ENCODE measurements at places on chromosomes 5 and 9.

DNA sequence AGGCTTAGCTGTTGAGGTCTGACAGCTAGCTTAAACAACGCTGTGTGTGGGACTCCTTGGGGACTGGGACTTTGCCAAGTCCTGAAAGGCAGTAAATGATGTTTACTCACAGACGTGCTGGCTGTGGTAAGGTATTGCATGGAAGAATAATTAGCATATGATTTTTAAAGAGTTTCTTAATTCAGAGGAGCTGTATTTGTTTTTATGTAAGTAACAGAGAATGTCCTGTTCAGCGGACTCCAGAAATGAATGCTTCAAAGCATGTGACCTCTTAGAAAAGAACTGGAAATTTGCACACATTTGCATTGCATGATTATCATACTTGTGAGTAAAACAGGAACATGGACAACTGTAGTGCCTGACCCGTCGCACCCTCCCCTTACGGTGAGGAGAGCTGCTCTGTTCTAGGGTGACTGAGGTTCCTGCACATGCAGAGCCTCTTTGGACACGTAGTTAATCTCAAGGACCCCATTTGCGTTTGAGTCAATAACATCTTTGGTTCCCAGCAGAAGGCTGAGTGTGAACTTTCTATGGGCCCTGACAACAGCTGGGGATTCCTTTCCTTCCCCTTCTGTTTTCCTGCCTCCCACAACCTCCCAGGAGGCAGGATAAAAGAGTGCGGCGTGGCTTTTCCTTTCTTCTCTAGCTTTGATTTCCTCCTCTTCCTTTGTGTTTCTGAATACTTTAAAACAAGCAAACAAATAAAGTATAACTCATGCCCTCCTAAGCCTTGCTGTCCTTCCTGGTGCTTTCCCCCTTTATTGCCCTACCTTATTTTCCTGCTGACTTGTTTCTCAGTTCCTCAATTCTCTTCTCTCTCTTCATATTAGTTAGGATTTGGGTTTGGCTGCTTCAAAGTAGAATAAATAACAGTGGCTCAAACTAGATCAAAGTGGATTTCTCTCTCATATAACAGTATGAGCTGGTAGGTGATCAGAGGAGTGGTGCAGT lies 157.2 kb upstream of the CD180 start:
- DNase-seq: no peak

GRCh38 chr9:123266655-123267399 lies 1.6 kb downstream of the STRBP start:
- no peak for DNase-seq

- no peak for DNase-seq
Observed at GRCh38 chr9:127213859-127214258, 50.7 kb upstream of the GARNL3 start.

DNA sequence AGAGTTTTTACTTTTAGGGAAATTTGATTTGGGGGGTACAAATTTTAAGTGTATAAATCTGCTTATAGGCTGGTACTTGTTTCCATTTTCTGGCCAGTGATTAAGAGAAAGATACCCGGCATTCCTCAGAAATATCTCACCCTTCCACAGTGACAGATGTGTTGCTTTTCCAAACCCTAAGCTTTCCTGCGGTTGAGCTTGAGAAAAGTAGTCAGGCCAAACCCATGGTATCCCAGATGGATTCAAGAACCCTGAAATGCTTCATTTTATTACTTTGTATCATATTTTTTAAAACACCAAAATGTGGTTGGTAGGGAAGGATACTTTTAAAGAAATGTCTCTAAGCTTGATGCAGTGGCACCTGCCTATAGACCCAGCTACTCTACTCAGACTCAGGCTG lies 23.5 kb downstream of the SPTAN1 start:
- no peak for DNase-seq

- no peak for DNase-seq
Observed at GRCh38 chr5:169942181-169942580, 38.1 kb downstream of the INSYN2B start.

- DNase-seq: no peak
Observed at GRCh38 chr9:129403779-129404620, 216.9 kb downstream of the C9orf50 start.

DNA sequence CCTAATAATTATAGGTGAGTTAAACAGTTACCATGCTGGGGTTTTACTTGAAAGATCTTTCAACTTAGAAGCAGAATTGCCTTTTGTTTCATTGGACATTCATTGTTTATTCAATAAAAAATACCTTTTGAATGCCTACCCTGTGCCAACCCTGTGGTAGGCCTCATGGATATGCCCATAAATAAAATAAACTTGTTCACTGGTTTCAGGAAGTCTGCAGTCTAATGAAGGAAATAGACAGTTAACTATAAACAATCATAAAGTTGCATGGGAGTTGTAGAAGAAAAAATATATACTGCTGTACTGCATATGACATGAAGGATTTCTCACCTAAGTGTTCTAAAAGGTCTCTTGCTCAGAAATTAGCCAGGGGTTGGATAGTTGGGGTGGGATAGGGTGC lies 5.3 kb upstream of the GPR21 start:
- no peak for DNase-seq

- no peak for DNase-seq
Observed at GRCh38 chr5:122311961-122312590, at the start of gene SNCAIP. Gene SNCAIP, plus strand, starts transcription at chr5:122312237. Its CDS starts 78,898 bp downstream, at chr5:122391135.

DNA sequence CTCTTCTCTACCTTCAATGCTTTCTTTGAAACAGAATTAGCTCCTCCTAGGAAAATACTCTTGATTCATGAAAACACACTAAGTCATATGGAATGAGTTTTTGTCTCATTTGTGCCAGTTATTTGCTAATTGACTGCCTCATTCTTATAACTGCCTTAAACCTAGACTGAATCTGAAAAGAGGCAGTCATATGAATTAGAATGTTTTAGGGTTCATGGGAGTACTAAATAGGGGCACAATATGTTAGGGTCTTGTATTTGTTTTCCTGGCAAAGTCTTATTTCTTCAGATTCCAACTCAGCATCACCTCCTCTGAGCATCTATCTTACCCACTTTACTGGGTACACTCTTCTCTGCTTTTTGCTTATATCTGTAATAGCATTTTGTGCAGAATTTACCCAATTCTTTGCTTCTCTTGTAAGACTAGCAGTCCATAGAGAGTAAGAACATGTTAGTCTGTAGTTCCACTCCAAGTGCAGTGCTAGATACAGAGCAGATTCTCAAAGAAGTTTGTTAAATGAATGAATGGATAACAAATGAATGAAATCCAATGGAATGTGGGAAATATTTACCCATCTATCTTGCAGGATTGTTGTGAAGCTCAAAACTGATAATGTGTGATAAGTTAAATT lies 43.9 kb upstream of the ALDH1A1 start:
- no peak for DNase-seq

DNA sequence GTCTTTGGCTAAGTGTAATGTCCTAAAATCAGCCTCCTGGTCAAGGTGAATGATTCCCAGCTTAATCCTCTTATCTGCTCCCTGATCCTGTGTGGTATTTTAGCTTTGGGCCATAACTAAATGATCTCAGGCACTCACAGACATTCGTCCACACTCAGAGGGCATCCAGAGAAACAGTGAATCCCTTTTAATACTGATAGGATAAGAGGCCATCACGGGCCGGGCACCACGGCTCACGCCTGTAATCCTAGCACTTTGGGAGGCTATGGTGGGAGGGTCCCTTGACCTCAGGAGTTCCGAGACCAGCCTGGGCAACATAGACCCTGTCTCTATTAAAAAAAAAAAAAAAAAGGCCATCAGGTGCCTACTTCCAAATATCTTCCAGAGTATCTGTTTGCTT lies 6.3 kb downstream of the PDCL start:
- no peak for DNase-seq
